ENCODE measurements at places on chromosomes 4 and X.

- DNase-seq, result no peak
Observed at GRCh38 chr4:108398316-108398715, 222.1 kb upstream of the RPL34 start.

DNA sequence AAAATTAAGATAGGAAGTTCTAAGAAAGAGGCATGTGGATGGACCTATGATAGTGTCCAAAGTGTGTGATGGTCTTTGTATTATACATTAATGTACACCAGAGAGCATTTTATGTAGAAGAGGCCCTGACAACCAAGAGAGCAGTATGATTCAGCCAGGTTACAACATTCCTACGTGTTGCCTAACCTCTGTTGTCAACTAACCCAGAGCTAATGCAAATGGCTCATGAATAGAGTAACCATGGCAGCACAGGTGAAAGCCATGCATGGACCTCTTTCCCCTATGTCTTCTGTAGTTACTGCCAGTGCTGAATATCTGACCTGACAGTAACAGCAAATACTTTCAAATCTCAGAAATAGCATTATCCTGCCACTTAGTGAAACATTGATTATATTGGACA is 255.6 kb downstream of the NDST4 start:
- DNase-seq, result no peak

DNA sequence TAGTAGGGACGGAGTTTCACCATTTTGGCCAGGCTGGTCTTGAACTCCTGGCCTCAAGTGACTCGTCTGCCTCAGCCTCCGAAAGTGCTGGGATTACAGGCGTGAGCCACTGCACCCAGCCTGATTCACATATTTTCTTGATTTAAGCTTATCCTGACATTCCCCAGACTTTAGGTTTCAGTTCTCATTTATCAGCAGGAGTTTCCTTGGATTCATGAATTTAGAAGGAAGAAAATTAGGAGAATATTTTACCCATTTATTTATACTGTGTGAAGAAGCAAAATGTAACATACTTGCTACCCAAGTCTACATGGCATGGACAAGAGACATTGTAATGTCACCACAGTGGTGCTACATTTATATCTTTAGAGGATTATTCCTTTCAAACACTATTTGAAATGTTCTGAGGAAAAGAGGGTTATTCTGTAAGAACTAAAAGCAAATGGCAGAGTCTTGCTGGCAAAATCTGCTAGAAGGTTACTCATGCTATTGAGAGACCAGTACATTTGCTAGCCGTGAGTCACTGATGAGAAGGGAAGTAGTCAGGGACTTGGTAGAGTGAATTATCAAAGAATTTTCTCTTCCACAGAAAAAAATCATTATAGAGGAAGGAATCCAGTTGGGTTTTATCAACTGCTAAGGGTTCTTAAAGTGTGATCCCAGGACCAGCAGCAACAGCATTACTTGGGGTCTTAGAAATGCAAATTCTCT is 26.1 kb upstream of the CFAP299 start:
- no peak for DNase-seq

- DNase-seq, result no peak
Observed at GRCh38 chr4:60656171-60656570, 544.0 kb upstream of the ADGRL3 start.
